Ovary (tissue), 10 donors: ENCODE measurements at places on chromosomes 4 and X. TPM values are rescaled to one million over a fixed set of nuclear protein-coding genes. Genes with fewer than 3 reads are reported as not detected.

SOX3 gene
- total RNA-seq = 2.2 TPM

GPRASP1 gene
- total RNA-seq = 61.8 TPM

DDX53 gene
- total RNA-seq = not detected

LUZP4 gene
- total RNA-seq = not detected

SPATA18 gene
- 7.6 TPM for total RNA-seq

PHOX2B gene
- not detected for total RNA-seq

WDR17 gene
- total RNA-seq = 2.1 TPM

CT45A5 gene
- not detected for total RNA-seq

ZNF275 gene
- total RNA-seq = 50.1 TPM

VEGFD gene
- total RNA-seq = 5.5 TPM

DNA sequence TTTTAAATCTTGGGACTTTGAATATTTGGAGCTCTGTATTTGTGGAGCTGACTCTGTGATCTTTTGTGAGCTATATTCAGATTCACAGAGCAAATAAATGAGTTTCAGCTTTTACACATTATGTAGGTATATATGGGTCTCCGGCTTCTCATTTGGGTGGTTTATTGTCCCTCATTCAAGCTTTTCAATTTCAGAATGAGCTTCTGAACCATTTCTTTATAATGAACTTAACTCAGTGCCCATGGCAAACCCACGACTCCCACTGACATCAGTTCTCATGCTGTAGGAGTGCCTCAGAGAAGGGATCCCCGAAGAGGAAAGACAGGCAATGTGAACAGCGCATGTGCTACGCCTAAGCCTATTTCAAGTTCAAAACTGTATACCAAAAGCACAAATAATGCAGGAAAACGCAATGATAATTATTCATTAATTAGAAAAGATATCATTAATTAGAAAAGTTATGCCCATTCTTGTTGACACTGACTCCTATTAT lies 156.6 kb downstream of the DCTD start:
- H3K36me3 ChIP-seq = no peaks in the 10 kb centered on the region
- DNase-seq = no peak
- no peak overlapping the region for H3K4me3 ChIP-seq
- no peaks in the 10 kb centered on the region for H3K4me1 ChIP-seq
- H3K27me3 ChIP-seq = no peaks in the 10 kb centered on the region
- no peak overlapping the region for H3K27ac ChIP-seq

- no peaks in the 10 kb centered on the region for H3K4me1 ChIP-seq
- no peaks in the 10 kb centered on the region for H3K36me3 ChIP-seq
- no peaks in the 10 kb centered on the region for H3K27me3 ChIP-seq
- no peak for DNase-seq
Measured at GRCh38 chrX:149939655-149939904, 1.3 kb upstream of the EOLA2 start.

DNA sequence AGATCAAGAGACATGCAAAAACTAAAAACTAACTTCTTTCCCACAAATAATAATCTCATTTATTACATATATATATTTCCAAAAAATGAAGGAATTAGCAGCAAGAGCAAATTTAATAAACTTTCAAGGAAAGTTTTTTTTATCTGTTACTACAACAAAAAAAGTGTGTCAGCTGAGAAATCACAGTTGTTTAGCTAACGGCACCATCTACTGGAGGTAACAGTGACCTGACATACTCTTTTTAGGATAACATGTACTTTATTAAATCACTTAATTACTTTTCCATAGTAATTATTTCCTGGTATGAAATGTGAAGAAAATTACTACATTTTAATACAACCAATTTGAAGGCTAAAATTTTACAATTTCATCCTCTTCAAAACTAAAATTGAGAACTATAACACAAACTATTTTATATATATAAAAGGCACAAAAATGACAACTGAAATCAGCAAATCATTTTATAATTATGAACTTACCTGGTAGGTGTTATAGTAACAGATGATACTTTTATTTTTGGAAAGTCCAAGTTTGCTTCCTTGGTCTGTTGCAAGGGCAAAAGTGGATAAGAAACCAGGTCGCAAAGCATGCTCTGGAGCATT lies 9.1 kb downstream of the LAMTOR3 start:
- no peaks in the 10 kb centered on the region for H3K27me3 ChIP-seq
- H3K4me1 ChIP-seq = no peaks in the 10 kb centered on the region
- no peaks in the 10 kb centered on the region for H3K36me3 ChIP-seq
- H3K27ac ChIP-seq = no peak overlapping the region

DNA sequence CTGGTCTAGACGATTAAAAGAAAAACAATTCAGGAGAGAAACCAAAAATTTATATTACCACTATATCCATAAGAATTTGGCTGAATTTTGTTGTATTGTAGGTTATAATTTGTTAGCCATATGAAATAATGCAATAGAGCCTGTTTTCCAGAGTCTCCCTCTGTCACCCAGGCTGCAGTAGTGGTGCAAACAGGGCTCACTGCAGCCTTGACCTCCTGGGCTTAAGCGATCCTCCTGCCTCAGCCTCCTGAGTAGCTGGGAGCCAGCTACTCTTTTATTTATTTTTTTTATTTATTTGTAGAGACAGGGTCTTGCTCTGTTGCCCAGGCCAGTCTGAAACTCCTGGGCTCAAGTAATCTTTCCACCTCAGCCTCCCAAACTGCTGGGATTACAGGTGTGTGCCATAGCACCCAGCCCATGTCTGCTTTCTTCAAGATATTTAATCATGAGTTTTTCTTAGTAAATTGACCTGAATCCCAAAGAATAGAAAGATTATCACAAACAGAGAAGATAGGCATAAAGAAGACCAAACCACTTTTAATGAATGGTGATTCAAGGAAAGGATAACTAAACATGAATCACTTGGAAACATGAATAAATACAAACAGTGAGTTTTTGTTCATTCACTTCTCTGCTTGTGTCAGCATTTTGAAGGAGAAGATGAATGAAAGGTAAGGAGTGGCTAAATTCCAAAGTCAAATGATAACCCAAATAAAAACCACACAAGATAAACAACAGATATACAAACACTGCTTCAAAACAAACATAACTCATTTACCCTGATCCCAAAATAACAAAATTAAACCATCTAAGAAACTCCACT lies 82.1 kb downstream of the PPP3CA start:
- H3K4me1 ChIP-seq = no peaks in the 10 kb centered on the region
- H3K36me3 ChIP-seq = no peaks in the 10 kb centered on the region
- no peak overlapping the region for H3K27ac ChIP-seq
- H3K27me3 ChIP-seq = no peaks in the 10 kb centered on the region
- no peak for DNase-seq

DNA sequence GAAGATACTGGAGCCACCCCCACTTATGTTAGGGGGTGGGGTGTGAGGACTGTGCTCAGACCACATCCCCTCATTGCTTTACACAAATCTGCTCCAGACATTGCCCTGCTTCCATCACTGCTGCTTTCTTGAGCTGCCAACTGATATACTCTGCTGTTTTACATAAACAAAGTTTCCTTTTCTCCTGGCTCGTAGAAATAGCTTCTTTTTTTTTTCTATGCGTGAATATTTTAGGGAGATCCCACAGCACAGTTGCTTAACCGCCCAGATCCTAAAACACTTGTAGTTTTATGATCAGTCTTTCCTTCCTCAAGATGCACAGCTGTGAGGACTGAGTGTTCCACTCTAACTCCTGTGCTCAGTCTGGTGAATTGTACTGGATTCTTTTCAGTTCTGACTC lies 768.4 kb downstream of the PCDH18 start:
- H3K4me3 ChIP-seq = no peak overlapping the region
- H3K36me3 ChIP-seq = no peaks in the 10 kb centered on the region
- H3K4me1 ChIP-seq = no peaks in the 10 kb centered on the region

- no peak overlapping the region for H3K27ac ChIP-seq
- no peak for DNase-seq
Measured at GRCh38 chrX:7946960-7947359, 19.7 kb upstream of the PNPLA4 start.

DNA sequence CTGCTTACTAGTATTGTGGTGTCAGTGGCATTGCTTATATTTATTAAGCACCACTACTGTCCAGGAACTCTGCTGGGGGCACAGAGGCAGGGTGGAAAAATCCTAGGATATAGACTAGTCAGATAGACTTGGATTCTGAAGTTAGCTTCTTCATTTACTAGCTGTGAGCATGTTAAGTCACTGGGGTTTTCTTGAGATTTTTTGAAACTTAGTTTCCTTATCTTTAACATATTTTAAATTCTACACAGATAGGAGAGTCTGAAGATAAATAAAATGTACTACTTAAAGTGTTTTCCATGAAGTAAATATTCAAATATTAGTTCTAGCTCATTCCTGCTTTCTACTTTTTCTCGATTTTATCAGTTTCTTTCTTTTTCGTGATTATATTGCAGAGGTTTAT lies 196.9 kb upstream of the GRID2 start:
- no peak for DNase-seq
- H3K4me1 ChIP-seq = no peaks in the 10 kb centered on the region
- no peak overlapping the region for H3K27ac ChIP-seq
- no peak overlapping the region for H3K4me3 ChIP-seq

DNA sequence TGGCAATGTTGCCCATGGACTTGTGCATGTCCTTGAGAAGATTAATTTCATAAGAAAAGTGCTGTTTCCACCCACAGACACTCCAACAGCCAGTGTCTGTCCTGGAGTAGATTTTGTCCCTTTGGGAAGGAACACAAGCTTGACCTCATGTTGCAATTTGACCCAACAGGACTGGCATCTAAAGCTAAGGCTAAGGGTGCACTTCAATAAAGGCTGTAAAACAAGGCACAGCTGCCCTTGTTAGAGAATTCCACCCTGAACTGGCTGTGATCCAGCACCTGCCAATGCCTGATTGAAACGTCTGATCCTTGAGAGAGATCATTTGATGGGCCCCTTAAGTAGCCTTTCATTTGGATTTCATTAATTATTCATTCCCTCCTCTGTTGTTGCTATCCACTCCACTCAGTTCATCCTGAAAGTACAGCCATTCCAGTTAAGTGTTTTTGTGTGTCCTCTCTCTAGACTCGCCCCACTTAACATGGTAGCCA lies 56.2 kb downstream of the CD99L2 start:
- no peaks in the 10 kb centered on the region for H3K36me3 ChIP-seq
- H3K27me3 ChIP-seq = no peaks in the 10 kb centered on the region
- H3K27ac ChIP-seq = no peak overlapping the region
- no peaks in the 10 kb centered on the region for H3K4me1 ChIP-seq
- DNase-seq = no peak
- H3K4me3 ChIP-seq = no peak overlapping the region

DNA sequence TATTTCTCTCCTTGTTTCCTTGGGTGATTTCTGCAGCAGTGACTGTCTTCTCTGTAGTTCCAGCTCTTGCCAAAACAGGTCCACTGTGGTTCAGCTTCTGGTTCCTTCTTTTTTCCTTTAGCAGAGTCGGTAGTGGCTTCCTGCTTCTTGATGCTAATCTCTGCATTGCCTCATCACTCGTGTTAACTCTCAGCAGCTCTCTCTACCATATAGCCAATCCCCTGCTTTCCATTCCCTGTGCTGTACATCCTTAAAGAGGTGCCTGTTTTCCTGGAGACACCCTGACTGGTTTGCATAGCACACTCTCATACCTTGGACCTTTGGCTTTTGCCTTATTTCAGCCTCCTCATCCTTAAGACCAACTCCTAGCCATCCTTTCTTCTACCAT lies 191.2 kb upstream of the LNX1 start:
- no peak overlapping the region for H3K4me3 ChIP-seq
- H3K4me1 ChIP-seq = peaks cover 8% of the 10 kb centered on the region
- H3K27me3 ChIP-seq = no peaks in the 10 kb centered on the region
- DNase-seq = no peak

DNA sequence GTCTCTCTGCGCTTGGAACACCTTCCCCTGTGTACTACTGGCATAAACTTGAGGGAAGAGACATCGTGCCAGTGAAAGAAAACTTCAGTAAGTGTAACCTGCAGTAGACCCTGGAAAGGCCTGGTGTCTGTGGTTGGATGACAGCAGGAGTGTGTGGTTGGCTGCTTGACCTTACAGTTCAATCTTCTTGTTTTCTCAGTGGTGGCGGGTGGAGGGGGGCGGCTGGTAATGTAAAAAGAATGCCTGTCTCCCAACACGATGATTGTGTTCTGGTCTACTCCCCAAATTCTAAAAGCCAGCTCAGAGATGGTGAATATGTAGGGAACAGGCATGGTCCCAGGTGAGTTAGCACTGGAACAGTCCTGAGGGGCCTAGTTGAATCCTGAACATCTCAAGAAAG lies 18.6 kb downstream of the PSMD10 start:
- H3K36me3 ChIP-seq = no peaks in the 10 kb centered on the region
- DNase-seq = no peak
- H3K27ac ChIP-seq = no peak overlapping the region
- H3K27me3 ChIP-seq = no peaks in the 10 kb centered on the region
- H3K4me3 ChIP-seq = no peak overlapping the region

- no peaks in the 10 kb centered on the region for H3K36me3 ChIP-seq
- no peaks in the 10 kb centered on the region for H3K27me3 ChIP-seq
- H3K4me1 ChIP-seq = no peaks in the 10 kb centered on the region
- DNase-seq = no peak
- H3K4me3 ChIP-seq = no peak overlapping the region
Measured at GRCh38 chrX:72465889-72466288, 106.8 kb downstream of the HDAC8 start.

- no peaks in the 10 kb centered on the region for H3K27me3 ChIP-seq
- no peak overlapping the region for H3K4me3 ChIP-seq
- no peak overlapping the region for H3K27ac ChIP-seq
- no peak for DNase-seq
- no peaks in the 10 kb centered on the region for H3K36me3 ChIP-seq
Measured at GRCh38 chrX:40746521-40746920, 11.2 kb upstream of the MED14 start.

DNA sequence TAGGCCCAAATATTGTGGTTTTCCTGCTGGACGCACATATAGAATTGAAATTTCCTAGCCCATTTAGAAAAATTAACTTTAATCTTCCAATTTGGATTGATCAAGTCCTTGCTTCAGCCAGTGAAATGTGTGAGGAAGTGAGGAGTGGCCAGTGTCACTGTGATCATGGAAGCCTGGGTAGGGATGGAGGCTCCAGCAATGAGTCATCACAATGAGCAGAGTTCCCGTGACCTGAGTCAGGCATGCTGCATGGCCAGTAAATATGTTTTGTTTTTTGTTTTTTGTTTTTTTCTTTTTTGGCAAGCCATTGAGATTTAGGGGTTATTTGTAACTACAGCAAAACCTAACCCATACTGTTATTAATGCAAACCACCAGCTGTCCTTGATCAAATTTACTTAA lies 52.1 kb downstream of the IDS start:
- H3K27me3 ChIP-seq = no peaks in the 10 kb centered on the region
- H3K4me1 ChIP-seq = no peaks in the 10 kb centered on the region
- H3K4me3 ChIP-seq = no peak overlapping the region
- no peaks in the 10 kb centered on the region for H3K36me3 ChIP-seq

- no peak overlapping the region for H3K4me3 ChIP-seq
- peaks cover 3% of the 10 kb centered on the region for H3K27me3 ChIP-seq
- H3K36me3 ChIP-seq = no peaks in the 10 kb centered on the region
- H3K27ac ChIP-seq = no peak overlapping the region
- DNase-seq = no peak
- H3K4me1 ChIP-seq = no peaks in the 10 kb centered on the region
Measured at GRCh38 chr4:60201052-60201673, 999.0 kb upstream of the ADGRL3 start.
